ENCODE measurements at places on chromosomes 2 and 18.

DNA sequence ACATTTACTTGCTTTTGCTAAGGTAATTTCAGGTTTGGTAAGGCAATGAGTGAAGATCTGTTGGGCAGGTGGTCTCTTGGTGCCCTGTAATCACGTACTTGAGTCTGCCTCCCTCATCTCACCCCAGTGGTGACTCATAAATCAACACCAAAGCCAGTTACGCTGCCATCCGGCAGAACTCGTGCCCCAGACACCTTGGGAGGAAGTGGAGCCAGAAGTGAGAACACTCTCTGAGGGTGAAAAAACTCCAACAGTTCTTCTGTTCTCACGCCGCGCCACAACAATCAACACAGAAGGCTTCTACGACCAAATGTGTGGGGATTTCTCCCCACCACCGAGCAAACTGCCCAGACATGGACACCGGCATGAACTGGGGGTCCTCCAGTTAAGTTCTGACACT, 206.2 kb downstream of the ARL4C start:
- no peak for DNase-seq

- no peak for DNase-seq
Observed at GRCh38 chr2:58107803-58108710, 61.5 kb downstream of the VRK2 start.

- DNase-seq, result no peak
Observed at GRCh38 chr2:10036095-10036884, 7.1 kb upstream of the KLF11 start.

DNA sequence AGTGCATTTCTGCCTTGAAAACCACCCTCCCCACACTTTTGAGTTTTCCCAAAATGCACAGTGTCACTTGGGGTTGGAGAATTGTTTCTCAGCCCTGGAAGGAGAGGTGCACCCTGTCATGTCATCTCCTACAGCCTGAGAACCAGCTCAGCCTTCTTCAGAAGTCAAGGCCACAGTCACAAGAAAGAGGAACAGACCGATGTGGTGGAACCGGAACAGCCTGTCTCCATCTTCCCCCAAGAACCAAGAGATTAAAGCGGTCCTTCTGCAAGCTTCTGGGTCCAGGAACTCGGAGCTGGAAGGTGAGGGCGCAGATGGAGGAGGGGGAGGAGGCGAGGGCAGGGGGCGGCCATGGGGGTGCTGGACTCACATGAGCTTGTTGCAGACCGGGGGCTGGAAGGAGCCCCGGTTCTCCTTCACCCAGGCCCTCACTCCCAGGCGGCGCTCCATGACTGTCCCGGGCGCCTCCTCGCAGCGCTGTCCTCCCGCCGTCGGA, 248 bp downstream of the HAAO start:
- no peak for DNase-seq

DNA sequence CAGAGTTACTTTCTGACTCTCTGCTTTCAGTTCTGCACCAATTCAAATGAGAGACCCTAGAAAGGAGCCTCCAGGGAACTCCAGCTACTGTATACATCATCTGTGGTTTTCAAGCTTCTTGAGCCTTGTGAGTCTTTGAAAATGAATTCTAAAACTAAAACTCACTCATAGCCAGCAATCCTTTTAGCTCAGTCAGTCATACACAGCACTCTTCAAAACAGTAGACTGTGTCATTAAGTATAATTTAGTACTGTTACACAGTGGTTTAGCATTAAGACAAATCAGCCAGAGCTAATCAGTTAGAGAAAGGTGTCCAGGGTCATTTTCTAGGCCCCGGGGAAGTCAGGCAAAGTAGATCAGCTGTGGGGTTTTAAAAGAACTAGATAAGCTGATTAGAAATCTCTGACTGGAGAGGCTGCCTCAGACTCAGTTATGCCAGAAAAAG, 322.1 kb upstream of the THUMPD2 start:
- DNase-seq, result no peak

GRCh38 chr2:201414099-201415023, 36.9 kb downstream of the TRAK2 start:
- DNase-seq, result no peak

GRCh38 chr2:162422894-162423293, 79.0 kb downstream of the GCA start:
- no peak for DNase-seq

GRCh38 chr2:70830366-70830765, 5.2 kb downstream of the CD207 start:
- no peak for DNase-seq

GRCh38 chr18:21331065-21331464, 89.0 kb downstream of the GREB1L start:
- DNase-seq, result no peak

GRCh38 chr2:198717451-198717850, 740.3 kb downstream of the SATB2 start:
- DNase-seq, result no peak

DNA sequence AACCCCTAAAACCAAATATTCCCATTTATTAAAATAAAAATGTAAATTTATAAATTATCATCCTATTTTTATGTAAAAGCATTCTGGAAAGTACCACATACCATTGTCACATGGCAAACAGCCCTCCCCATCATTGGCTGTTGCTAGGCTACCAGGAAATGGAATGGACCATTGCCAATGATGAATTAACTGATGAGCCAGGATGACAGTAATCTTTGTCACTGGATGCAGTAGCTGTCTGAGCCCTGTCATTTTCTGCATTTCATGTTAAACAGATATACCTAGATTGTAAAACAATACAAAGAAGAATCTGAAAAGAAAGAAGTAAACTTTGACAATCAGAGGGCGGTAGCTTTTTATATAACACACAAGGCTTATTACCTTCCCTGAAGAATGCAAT, 641.4 kb downstream of the BCL11A start:
- DNase-seq, result no peak

DNA sequence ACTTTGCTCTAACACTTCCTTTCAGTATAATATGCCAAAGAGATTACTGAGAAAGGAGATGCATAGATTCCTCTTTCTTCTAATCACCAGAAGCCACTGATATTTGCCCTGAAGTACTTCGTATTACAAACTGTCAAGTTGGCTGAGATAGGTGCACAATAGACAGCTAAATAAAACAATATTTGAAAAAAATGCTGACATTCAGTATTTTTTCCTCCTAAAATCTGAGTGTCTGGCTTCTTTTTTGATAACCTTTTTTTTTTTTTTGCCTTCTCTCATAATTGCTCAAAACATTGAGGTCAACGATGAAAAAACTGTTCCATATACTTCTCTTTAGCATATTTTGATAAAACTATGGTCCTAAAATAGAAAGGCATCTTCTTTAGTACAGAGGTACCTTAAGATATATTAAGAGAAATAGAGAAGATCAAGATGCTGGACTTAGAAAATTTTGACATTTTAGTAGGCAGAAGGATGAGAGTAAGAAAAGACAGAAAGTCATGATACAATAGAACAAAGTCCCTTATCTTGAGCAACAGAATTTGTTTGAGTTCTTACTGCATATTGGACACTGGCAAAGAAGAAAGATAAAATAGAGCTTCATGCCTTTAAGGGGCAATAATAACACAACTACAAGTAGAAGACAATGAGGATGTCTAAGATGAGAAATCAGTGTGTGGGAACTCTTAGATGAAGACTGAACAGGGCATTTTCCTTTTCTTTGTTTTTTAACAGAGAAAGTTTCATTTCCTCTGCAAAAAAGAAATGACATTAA, 220.7 kb downstream of the PTH2R start:
- DNase-seq, result no peak

DNA sequence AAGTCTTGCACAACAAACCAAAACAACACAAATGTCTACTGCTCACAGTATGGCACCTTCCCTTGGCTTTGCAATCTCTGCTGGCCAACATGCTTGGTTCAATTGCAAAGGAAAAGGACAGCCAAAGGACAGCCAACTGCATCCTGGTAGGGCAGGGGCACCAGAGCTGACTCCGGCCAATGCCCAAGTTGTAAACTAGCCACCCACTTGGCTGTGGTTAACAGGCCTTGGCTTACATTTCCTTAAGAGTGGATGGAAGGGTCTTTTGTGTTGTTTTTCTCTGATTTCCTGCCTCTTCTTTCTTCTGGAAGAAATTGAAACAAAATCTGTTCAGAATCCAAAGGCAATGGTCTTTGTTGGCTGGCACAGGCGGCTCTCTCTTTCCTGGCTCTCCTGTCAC, 119.1 kb upstream of the TRIB2 start:
- no peak for DNase-seq

DNA sequence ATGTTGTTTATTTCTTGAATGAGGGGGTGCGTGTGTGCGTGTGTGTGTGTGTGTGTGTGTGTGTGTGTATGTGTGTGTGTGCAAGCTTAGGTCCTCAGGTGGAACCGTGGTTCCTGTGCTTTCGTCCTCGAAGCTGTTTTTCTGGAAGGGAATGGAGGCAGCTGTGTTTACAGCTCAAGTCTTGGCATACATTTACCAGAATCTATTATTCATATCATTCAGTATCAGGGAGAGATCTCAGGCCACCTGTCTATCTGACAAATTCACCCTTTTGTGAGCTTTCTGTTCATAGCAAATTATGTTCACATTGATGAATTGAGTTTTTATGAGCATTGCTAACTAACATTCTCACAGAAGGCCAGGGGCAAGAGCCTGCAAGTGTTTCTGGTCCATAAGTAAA, 550.4 kb downstream of the ARHGAP15 start:
- DNase-seq, result no peak

GRCh38 chr2:190340369-190340768, 3.0 kb upstream of the INPP1 start:
- DNase-seq, result no peak

- DNase-seq, result no peak
Observed at GRCh38 chr18:29512203-29512602, 1335.3 kb upstream of the CDH2 start.

GRCh38 chr2:21318263-21318662, 194.5 kb downstream of the TDRD15 start:
- DNase-seq, result no peak

- DNase-seq, result no peak
Observed at GRCh38 chr2:25398534-25398933, 56.8 kb upstream of the DNMT3A start.

DNA sequence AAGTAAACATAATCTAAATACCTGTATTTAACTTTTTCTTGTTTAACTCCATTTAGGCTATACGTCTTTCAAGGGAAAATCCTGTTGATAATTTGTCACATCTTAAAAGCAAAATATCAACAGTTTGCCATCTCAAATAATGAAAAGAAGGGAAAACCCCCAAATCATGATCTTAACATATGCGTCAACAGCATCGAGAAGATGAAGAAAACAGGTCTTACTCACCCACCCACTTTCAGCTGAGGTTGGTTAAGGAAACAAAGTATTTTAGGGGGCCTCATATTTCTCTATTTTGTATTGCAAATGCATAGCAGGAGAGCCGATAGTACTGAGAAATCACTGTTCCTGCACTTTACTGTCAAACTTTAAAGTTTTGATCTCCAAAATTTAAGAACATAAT, 143.1 kb upstream of the COPS8 start:
- no peak for DNase-seq

DNA sequence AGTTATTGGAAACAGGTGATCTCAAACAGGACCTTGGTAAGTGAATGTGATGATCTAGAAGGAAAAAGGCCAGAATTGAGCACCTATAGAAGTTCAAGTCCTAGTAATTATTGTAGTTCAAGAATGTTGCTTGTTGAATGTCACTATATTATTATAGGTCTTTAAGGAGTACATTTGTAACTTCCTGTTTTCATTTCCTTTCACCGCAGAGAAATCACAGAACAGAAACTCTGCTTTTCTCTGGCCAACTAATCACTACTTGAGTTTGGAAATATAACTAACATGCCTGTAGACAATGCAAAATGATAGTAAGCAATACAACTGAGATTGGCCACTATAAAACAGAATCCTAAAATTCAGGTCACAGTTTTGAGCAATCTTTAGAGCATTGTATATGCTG, 61.8 kb upstream of the EFEMP1 start:
- no peak for DNase-seq

GRCh38 chr2:176161825-176162626, 4.9 kb downstream of the HOXD3 start:
- no peak for DNase-seq

- no peak for DNase-seq
Observed at GRCh38 chr2:45260946-45261345, 251.7 kb upstream of the SIX2 start.

GRCh38 chr2:191965733-191966132, 118.8 kb upstream of the CAVIN2 start:
- DNase-seq, result no peak

GRCh38 chr2:2850218-2850755, 519.2 kb upstream of the MYT1L start:
- DNase-seq, result no peak

DNA sequence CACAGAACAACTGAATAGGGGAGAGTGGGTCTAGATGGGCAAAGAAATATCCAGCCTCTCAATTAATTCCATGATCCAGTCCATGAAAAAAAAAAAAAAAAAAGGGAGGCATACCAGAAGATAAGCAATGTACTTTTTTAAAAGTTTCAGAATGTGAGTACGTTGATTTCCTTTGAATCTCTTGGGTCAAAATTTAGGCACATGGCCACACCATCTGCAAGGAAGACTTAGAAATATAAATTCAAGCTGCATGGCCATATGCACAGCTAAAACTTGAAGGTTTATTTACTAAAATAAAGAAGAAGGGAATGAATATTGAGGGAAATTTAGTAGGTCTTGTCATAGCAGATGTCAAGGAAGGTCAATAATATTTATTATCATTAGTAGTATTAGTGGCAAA, 286.5 kb upstream of the CDH7 start:
- DNase-seq, result no peak

GRCh38 chr2:231621051-231621879, 28.6 kb downstream of the TEX44 start:
- no peak for DNase-seq

- DNase-seq, result no peak
Observed at GRCh38 chr2:120516679-120517314, 170.9 kb downstream of the INHBB start.

GRCh38 chr2:6812857-6813530, 52.7 kb downstream of the CMPK2 start:
- no peak for DNase-seq

DNA sequence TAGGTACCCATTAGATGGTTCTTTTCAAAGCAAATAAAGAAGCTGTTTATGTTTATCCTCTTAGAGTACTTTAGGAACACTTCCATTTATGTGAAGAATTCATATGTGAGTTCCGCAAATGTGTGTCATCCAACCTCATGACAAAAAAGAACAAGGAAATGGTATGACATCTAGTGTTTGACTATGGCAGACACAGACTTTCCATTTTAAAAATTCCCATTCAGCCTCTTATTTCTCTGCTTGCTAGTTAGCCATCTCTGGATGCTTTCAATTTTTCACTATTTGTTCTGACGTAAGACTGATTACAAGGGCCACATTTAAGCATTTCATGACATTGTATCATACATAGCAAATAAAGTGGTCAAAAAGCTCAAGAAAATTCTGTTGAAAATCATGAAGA, 103.0 kb downstream of the ZAP70 start:
- no peak for DNase-seq

DNA sequence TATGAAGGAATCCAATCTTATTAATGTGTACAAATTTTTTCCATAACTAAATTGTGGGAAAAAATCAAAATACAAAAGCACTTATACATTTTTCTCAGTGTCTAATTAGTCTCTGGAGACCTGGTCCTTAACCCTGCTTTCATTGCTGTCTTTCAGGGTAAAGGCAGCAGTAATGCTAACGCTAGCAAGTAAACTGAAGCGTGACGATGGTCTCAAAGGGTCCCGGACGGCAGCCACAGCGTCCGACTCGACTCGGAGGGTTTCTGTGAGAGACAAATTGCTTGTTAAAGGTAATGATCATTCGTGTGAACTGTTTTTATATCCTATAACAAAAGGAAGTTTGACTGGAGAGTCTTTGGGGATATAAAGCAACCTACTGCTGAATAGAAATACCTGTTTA, 6.1 kb downstream of the UBE2F start:
- DNase-seq, result no peak

GRCh38 chr18:45538444-45538843, 76.8 kb upstream of the SLC14A2 start:
- no peak for DNase-seq

Measured in progenitor cell of endocrine pancreas (in vitro differentiated cells).